ENCODE measurements at places on chromosomes 11 and 22. TPM values are rescaled to one million over a fixed set of nuclear protein-coding genes. Genes with fewer than 3 reads are reported as not detected.

TIGD3 gene
- 0.59 TPM for total RNA-seq

NUP160 gene
- total RNA-seq = 30.6 TPM

OR5I1 gene
- total RNA-seq = not detected

P2RY6 gene
- 3.3 TPM for total RNA-seq

OR5A1 gene
- not detected for total RNA-seq

NLRP10 gene
- not detected for total RNA-seq

KCNJ5 gene
- 1.2 TPM for total RNA-seq

VPS26B gene
- 33.7 TPM for total RNA-seq

SLC25A18 gene
- 4.5 TPM for total RNA-seq

PRG3 gene
- total RNA-seq = not detected

OR4A16 gene
- total RNA-seq = not detected

CYB5R3 gene
- total RNA-seq = 134 TPM

OR52I1 gene
- not detected for total RNA-seq

LSP1 gene
- 46.5 TPM for total RNA-seq

CTSC gene
- 47.0 TPM for total RNA-seq

NKAPD1 gene
- total RNA-seq = 17.7 TPM

HOATZ gene
- total RNA-seq = not detected

DBX1 gene
- total RNA-seq = not detected

FAM181B gene
- total RNA-seq = 3.6 TPM

ACRV1 gene
- not detected for total RNA-seq

TMEM126A gene
- total RNA-seq = 32.3 TPM

SYT13 gene
- total RNA-seq = 0.44 TPM

DRD4 gene
- total RNA-seq = not detected

TSGA10IP gene
- not detected for total RNA-seq
